Progenitor cell of endocrine pancreas (in vitro differentiated cells): ENCODE measurements at places on chromosomes 3 and 15. TPM values are rescaled to one million over a fixed set of nuclear protein-coding genes. Genes with fewer than 3 reads are reported as not detected.

DNA sequence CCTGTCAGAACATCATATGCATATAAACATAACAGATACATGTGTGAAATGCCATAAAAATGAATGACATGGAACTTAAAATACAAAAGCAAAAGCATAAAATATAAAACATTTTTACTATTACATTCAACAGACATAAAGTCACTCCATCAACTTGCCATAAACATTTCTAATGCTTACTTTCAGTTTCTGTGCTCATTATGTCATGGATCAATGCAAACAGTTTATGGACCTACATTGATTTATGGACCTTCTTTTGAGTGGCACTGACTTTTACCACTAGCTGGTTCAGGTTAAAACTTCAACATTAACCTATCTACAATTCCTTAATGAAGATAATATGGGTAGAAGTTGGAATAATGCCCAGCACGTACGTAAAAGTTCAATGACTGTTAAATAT, 577.4 kb upstream of the LMCD1 start:
- no peak overlapping the region for H3K4me3 ChIP-seq
- H3K27me3 ChIP-seq = peaks cover 3% of the 10 kb centered on the region
- no peak overlapping the region for H3K27ac ChIP-seq
- DNase-seq = no peak
- H3K4me1 ChIP-seq = peaks cover 3% of the 10 kb centered on the region

GRCh38 chr3:80733522-80734176, 965.9 kb upstream of the ROBO1 start:
- H3K36me3 ChIP-seq = peaks cover 9% of the 10 kb centered on the region
- H3K4me1 ChIP-seq = peaks cover 20% of the 10 kb centered on the region
- peak overlapping the region; percentile 98 for H3K27ac ChIP-seq
- no peaks in the 10 kb centered on the region for H3K27me3 ChIP-seq

DNA sequence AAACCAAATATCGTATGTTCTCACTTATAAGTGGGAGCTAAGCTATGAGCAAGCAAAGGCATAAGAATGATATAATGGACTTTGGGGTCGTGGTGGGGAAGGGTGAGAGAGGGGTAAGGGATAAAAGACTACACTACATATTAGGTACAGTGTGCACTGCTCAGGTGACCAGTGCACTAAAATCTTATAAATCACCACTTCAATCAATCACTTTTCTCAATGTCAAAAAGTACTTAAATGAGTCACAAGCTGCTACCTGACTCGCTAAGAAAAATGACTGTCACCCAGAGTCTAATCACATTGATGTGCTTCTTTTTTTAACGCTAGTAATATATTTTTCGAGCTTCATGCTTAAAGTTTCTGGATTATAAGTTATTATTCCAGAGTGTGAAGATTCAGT, 95.5 kb downstream of the CBLB start:
- no peak overlapping the region for H3K27ac ChIP-seq
- no peaks in the 10 kb centered on the region for H3K27me3 ChIP-seq
- DNase-seq = no peak
- H3K36me3 ChIP-seq = peaks cover 13% of the 10 kb centered on the region

GRCh38 chr3:130378677-130379191, 33.3 kb downstream of the COL6A5 start:
- no peak overlapping the region for H3K4me3 ChIP-seq
- DNase-seq = no peak
- H3K27ac ChIP-seq = no peak overlapping the region
- no peaks in the 10 kb centered on the region for H3K4me1 ChIP-seq
- H3K36me3 ChIP-seq = no peaks in the 10 kb centered on the region
- no peaks in the 10 kb centered on the region for H3K27me3 ChIP-seq

SLC12A1 gene
- 0.16 TPM in 1 of 2 replicates, not detected in the other for total RNA-seq

ACKR2 gene
- total RNA-seq = 0.60 and 0.78 TPM in 2 replicates

GOLGA6L4 gene
- 10.0 and 11.7 TPM in 2 replicates for total RNA-seq
